Activated CD8-positive, alpha-beta memory T cell treated with anti-CD3 and anti-CD28 coated beads for 1 hour (primary cell): ENCODE measurements at places on chromosomes 13 and 19.

DNA sequence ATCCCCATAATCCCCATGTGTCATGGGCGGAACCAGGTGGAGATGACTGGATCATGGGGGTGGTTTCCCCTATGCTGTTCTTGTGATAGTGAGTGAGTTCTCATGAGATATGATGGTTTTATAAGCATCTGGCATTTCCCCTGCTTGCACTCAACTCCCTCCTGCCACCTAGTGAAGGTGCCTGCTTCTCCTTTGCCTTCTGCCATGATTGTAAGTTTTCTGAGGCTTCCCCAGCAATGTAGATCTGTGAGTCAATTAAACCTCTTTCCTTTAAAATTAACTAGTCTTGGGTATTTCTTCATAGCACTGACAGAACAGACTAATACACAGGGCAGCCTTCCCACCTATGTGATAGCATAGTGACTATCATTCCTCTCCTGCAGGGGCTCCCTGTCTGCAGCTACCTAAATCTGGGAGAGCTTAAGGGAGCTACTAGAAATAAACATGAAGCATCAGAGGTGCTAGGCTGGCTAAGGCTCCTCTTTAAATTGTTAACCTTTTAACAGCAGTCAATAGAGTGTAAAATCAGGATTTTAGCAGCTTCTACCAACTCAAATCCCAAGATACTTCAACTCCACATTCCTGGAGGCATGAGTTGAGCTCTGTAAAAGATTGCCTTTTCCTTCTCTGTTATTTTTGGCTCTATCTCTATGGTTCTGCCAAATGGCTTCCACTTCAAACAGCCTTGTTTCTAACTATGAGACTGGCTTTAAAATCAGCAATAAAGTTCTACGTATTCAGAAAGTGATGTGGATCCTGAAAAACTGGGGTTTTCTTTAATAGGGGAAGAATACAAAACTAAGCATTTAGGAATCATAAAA is 112.3 kb downstream of the VWA8 start:
- DNase-seq, result no peak

DNA sequence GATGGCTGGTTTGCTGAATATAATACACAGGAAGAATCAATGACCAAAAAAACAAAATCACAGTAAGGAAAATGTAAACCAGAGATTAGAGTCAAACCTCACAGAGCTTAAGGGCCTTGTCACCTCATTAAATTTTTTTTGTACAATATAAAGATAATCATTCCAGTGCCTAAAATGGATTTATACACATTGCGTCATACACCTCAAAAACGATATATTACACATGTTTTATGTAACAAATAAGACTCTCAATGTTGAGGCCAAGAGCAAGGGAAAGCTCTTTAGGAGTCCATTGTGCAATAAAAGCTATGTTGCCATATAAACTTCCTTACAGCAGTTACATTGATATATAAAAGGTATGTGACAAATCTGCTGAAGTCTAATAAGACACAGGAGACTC is 856.7 kb upstream of the SLITRK1 start:
- no peak for DNase-seq

DNA sequence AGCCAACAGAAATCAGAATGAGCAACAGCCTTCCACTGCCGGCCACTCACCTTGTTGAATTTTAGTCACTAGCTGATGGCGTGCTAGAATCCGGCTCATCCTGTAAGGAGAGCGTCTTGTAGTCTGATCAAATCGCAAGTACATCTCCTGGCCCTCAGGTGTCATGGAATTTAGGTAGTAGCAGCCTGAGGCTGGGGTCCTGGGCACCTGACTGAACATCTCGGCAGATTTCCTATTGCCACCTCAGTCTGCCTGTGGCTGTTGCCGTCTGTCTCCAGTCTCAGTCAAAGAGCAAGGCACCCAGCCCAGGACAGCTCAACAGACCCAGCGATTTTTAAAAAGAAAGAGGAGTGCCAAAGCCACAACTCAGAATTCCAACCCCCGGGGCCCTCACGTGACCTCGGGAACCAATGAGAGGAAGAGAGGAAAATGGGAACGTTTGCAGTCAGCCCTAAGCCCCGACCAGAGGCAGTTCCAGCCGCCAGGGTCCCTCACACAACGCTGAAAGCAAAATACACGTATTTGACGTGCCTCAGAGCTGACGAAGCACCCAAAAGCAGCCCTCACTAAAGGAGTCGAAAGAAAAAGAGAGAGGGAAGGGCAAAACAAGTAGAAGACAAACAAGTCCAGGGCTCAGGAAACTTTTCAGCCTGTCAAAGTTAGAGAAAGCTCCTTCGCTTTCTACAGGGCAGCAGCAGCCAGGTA is at the start of gene STARD13:
Gene STARD13 (minus strand): TSS at position 336 of the 705 bp plus-strand sequence. CDS start 117 bp downstream, at position 219.
- no peak for DNase-seq

DNA sequence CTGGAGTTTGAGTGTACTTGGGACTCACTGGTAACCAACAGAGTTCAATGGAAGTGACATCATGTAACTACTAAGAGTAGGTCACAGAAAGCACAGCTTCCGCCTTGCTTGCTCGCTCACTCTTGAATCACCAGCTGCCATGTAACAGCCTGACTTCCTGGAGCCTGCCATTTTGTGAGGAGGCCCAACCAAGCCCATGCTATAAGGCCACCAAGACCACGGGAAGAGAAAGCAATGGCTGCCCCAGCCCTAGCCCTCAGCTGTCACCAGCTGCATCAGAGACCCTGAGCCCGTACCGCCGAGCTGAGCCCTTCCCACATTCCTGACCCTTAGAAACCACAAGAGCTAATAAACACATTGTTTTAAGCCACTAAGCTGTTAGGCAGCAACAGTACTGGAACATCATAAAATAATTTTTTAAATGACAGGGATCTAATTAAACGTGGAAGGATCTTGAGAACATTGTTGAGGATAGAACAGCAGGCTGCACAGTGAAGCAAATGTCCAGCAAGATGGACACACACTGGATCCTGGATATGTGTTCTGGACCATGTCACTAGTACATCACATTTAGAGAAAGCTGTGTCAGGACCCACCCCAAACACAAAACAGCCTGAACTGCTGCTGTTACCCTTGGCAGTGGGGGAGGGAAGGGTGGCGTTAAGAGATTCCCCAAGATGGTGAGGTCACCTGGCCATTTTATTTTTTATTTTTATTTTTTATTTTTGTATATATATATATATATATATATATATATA is 21.7 kb upstream of the LDLR start:
- DNase-seq, result no peak

DNA sequence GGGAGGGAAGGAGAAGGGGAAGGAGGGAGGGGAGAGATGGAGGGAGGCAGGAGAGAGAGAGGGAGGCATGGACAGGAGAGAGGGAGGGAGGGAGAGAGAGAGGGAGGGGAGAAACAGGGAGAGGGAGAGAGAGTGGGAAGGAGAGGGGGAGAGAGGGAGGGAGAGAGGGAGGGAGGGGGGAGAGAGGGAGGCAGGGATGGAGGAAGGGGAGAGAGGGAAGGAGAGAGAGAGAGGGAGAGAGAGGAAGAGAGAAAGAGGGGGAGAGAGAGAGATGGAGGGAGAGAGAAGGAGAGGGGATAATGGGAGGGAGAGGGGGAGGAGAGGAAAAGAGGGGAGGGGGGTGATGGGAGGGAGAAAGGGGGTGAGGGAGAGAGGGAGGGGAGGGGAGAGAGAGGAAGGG is 86.8 kb upstream of the VSTM2B start:
- no peak for DNase-seq

GRCh38 chr19:30054210-30054609 is 112.2 kb downstream of the URI1 start:
- no peak for DNase-seq

- no peak for DNase-seq
Observed at GRCh38 chr13:26760832-26761582, 421 bp upstream of the GPR12 start.

DNA sequence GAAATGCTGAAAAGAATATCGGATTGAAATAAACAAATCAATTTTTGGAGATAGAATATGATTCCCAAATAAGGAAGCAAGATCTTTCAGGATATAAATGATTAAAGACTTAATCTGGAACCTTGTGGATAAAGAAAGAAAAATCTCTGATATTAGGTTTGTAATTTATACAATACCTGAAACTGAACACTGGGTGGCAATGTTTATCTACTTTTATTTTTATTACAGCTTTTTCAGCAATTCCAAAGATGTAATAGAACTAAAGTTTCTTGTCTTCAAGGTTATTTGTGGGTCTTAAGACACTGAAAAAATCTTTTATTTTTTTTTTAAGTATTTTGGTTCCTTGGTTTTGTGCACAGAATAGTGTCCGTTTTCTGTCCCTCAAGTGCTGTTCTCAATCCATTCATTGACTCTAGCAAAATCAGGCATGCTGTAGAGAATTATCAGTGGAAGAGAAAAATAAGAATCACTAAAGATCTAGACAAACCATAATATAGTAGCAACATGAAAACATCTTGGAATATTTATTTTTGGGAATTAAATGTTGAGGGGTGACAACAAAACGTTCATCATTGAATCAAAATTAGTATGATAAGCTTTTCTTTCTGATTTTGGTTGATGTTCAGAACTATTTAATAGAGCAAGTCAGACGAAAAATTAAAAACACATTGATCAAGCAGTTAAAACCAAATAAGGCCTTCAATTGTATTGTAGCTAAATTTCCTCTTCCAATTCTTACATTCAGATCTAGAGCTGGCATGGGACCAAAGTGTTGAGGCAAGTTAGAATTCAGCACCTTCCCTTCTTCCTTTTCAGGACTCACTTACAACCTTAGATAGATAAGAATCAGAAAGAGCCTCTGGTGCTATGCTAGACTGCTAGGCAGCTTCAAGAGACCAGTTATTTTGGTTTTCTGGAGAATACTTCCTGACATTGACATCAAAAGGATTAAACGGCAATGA is 704.4 kb upstream of the PCDH20 start:
- no peak for DNase-seq

DNA sequence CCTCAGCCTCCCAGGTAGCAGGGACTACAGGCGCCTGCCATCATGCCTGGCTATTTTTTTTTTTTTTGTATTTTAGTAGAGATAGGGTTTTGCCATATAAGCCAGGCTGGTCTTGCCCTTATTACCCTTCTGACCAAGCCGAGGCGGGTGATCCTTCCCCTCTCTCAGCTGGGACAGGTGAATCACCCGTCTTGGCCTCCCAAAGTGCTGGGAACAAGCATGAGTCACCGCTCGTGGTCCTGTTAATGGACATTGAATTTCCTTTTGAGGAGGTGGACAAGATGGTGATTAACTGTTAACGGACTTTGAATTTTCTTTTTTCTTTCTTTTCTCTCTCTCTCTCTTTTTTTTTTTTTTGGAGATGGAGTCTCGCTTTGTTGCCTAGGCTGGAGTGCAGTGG is 10.6 kb downstream of the CD70 start:
- DNase-seq, result no peak

- no peak for DNase-seq
Observed at GRCh38 chr19:32676895-32677359, 1.3 kb downstream of the RGS9BP start.

DNA sequence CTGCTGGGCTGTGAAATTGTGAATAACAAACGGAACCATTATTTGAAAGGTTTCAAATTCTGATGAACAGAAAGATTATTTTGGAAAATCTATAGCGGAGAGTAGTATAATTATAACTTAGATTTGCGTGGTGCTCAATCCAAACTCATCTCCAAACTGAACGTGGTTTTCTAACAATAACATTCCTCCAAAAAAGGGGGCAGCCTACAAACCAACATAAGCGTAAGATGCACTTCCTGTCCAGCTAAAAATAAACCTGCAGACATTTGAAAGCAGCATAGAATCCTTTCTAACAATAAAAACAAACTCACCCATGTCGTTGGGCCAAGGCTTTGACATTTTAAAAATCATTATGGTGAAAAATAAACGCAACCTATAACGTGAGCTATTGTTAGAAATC is 178.4 kb downstream of the COL4A1 start:
- no peak for DNase-seq

- DNase-seq, result no peak
Observed at GRCh38 chr19:46303322-46303690, 6.5 kb downstream of the HIF3A start.

GRCh38 chr19:51263808-51264207 is 12.9 kb downstream of the SIGLECL1 start:
- DNase-seq, result no peak

GRCh38 chr13:39144941-39145533 is 106.8 kb downstream of the NHLRC3 start:
- no peak for DNase-seq

DNA sequence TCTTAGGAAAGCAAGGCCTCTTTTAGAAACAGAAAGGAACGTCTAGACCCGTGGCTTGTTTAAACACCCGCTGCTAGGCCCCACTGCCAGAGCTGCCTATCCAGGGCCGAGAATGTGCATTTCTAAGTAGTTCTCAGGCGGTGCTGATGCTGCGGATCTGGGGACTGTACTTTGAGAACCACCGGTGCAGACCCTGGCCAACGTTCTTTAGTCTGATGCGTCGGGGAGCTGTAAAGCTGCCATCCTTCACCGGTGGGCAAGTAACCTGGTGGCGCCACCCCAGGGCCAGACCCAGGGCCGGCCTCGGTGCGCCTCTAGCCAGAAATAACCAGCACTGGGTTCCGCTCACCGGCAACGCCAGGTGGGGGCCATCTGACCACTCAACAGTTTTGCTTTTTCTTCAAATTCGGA is 47.1 kb downstream of the TGDS start:
- no peak for DNase-seq

DNA sequence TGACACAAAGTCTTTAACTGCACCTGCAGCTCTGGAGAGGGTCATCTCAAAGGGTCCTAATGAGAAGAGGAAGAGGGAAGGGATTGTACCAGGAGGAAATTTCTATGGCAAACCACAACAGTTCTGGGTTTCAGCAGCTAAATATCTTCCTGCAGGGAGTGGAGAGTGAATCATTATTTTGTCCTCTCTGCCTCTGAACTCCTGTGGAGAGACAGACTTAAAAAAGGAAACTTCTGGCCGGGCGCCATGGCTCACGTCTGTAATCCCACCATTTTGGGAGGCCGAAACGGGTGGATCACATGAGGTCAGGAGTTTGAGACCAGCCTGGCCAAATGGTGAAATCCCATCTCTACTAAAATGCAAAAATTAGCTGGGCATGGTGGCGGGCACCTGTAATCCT is 16.9 kb upstream of the C1QTNF9 start:
- DNase-seq, result no peak

GRCh38 chr13:114012921-114013320 is 39.0 kb upstream of the C13orf46 start:
- no peak for DNase-seq
